ENCODE measurements at places on chromosomes 4 and X.

GRCh38 chr4:148229028-148229427, 213.2 kb downstream of the NR3C2 start:
- no peak for DNase-seq

DNA sequence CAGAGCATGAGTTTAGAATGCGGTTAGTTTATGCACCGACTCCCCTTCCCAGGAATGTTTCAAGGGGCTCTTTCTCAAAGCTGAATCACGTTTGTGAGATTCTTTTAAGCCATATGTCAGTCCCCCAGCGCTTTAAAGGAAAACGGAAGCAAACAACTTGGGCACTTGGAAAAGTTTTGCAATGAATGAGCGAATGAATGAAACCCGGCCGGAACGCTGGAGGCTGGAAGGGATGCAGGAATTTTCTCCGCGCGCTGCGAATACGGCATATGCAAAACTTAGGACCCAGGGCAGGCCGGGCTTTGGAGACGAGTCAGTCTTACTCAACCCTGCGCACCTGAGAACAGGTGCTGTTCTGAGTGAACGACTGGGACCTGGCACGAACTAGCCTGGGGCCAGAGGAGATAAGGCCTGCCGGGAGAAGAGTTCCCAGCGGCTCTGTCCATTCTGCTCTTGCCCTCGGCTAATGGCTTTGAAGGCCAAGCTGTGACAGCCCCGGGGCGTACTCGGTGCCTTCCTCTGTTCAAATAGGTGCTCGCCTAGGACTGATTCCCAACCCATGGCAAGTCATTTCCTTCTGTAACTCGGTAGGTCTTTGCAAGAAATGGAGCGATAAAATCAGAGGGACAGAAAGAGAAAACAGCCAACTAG, 743 bp upstream of the NRK start:
- no peak for DNase-seq

- no peak for DNase-seq
These were observed 30.5 kb downstream of the F11 start for GRCh38 chr4:186296481-186296880.

GRCh38 chr4:28117084-28117682, 1256.5 kb downstream of the STIM2 start:
- DNase-seq, result no peak

DNA sequence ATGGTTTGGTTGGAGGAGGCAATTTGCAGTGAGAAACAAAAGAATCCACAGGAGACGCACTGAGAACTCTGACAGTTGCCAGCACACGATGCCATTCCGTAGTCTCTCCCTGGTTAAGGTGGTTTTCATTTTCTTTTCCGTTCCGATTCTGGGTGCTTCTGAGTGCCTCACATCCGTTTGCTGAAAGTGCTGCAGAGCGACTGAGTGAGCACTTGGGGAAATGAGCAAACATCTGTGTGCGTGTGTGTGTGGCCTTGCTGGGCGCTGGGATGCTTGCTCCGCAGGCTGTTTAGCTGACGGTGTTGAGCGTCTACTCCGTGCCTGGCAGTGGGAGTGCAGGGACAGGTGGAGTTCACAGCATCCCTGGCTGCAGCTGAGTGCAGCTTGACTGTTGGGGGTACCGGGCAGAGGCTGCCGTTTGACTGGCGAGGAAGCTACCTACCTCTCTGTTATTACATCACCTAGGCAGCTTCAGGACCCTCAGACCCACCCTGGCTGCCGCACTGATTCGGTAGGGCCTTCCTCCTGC, 49.3 kb downstream of the SORCS2 start:
- no peak for DNase-seq

- DNase-seq, result no peak
These were observed 78.9 kb downstream of the SLC10A7 start for GRCh38 chr4:146442801-146443200.

DNA sequence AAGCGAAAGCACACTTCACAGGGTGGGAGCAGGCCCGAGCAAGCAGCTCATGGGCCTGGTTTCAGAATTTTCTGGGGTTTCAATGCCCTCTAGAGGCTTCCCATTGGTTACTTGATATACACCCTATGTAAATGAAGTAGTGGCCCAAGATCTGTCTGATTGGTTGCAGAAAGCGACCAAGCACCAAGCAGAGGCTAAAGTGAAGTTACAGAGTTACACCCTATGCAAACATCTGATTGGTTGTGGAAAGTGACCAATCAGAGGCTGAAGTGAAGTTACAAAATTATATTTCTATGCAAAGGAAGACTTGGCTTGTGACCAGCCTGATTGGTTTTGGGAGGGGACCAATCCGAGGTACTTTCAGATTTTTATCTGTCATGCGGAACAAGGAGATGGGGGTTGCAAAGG, 8.2 kb downstream of the FHIP1A start:
- no peak for DNase-seq

- DNase-seq, result no peak
These were observed 27.1 kb downstream of the TMEM271 start for GRCh38 chr4:548976-549375.

DNA sequence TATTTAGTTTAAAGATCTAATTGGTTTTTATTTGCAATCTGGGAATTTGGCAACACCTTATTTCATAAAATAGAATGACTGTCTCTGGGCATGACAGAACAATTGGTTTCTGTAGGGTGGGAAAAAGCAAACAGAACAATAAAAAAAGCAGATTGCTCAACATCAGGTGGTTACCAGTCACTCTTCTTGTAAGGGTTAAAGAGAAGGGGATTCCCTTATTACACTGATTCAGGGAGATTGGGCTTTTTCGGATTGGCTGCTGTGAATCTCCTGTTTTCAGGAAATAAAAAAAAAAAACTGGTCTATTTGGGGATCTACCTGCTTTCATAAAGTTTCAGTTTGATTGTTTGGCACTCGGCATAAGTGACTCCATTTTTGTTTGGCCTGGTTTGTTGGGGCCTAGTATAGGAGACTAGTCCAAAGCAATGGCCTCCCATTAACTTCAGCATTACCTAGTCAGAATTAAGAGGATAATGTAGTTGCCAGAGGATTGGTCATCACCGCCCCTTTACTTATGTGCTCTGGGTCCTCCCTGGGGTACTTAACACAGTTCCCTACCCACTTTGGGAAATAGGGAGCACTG, 380.5 kb downstream of the IDS start:
- no peak for DNase-seq

- no peak for DNase-seq
These were observed 53.8 kb downstream of the NFKB1 start for GRCh38 chr4:102554992-102555391.

GRCh38 chr4:20430259-20430941, 178.7 kb downstream of the SLIT2 start:
- no peak for DNase-seq

- no peak for DNase-seq
These were observed 103.6 kb downstream of the UCHL1 start for GRCh38 chr4:41360214-41360920.

DNA sequence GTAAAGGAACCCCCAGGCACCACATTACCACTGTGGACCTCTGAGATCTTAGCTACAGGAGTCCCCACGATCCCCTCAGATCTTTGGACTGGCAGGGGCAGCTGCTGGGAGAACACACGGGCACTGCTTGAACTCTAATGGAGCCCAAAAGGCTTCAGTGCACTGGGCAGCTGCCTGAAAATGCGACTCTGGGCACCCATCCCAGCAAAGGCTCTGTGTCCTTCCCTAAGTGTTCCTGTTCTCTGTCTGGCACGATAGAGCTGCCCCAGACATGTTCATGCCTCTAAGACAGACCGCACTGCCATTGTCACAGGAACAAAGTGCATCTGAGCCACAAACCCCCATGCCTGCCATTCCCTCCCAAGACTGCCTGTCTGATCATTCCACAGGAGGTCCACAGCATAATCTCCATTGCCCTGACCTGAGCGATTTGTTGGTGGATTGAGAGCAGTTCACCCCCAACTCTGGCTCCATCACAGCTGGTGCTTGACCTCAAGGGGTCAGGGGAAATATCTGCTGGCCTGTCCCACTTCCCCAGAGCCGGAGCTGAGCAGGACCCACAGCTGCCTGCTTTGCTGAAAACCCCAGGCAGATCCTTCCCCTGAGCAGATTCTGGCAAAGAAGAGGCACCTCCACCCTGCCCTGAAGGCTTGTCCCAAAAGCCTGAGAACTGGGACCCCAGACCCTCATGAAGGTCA, 436.0 kb upstream of the INTU start:
- no peak for DNase-seq

DNA sequence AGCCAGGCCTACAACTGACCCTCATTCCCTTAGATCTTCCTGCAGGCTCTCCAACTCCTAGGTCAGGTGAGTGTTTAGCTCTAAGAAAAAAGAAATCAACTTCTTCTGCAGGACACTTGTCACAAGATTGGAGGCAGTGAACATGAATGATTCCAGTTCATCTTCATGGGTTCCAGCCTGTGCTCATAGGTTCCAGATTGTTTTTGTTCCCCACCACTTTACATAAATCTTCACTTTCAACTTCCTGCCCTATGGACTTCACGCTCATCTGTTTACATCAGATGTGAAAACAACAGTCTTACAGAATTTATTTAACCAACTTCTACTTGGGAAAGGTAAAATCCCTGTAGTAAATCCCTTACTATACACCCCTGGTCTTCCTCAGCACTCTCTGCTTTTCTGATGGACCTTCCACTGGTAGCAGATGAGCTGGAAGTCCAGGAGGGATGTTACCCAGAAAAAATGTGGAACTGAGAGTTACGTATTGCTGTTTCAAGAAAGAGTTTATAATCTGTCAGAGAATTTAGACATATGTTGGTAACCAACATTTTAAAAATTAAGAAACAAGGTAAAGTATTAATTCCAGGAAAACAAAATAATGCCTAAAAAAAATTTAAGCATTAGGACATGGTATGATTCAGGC, 62.4 kb downstream of the ANAPC10 start:
- DNase-seq, result no peak

DNA sequence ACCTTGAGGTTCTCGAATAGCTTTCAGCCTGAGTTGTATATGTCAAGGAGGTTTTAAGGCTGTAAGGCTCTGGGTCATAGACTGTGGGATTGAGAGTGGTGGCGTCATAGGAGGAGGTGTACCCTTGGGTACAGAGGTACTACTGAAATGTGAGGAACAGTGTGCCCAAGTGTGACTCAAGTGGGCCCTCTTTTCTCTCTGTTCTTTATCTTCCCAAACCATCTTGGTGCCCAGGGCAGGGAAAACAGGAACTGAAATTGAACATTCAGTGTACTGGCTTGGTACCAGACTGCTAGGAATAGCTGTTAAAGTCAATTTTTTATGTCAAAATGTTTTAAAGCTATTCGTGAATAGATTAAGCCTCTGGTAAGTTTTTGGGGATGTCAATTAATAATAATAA, 136.2 kb upstream of the RPS6KA3 start:
- DNase-seq, result no peak

DNA sequence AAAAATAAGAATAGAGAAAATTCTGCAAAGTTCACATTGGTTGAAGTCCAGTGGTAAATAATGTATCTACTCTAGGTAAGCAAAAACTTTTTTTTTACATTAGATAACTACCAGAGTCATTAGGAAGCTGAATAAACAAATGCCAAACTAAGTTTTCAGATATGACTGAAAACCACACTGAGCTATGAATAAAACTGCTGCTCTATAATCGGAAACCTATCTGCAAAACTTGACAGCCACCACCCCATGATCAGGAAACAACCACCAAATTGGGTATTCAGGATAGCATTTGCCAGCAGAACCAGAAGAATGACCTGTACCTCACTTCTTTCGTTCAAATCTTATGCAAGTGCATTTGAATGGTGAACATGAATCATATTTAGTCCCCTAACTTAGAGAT, 173.0 kb upstream of the TET2 start:
- no peak for DNase-seq

DNA sequence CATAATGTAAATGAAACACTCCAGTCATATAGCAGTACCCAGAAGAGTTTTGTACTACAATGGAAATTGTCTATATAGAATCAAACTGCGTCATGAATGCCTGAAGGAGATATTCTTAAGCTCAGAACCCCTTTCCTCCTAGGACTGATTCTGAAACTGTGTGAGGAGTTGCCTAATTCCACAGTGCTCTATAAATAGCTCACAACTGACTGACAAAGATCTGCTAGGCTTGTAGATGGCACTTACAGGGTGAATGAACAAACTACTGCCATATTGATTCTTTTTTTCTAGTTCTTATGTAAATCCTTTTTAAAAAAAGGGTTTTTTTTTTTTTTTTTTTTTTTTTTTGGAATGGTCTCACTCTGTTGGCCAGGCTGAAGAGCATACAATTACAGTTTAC, 30.1 kb upstream of the UGT2B17 start:
- DNase-seq, result no peak

- no peak for DNase-seq
These were observed 211.1 kb downstream of the GUCY2F start for GRCh38 chrX:109270580-109271484.

DNA sequence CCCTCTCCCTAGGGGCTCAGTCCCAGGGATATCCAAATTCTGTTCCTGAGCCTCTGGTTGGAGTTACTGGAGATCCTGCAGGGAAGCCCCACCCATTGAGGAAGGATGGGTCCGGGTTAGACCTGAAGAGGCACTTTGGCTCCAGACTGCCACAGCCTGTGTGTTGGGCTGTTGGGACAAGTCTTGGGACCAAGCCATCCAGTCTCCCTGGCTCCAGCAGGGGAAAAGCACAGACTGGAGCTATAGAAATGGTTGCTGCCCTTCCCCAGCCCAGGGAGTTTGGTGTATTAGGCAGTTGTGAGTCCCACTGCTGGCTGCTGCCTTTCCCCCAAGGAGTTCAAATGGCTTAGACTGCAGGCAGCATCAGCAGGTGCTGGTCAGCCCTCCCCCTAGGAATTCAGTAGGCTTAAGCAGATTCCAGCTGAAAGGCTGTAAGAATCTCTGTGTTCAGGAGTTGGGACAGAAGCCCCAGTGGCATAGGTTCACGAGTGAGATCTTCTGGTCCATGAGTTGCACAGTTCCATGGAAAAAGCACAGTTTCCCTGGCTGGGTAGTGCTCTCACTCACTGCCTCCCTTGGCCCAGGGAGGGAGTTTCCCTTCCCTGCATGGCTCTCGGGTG, 344.0 kb upstream of the EPHA5 start:
- DNase-seq, result no peak

DNA sequence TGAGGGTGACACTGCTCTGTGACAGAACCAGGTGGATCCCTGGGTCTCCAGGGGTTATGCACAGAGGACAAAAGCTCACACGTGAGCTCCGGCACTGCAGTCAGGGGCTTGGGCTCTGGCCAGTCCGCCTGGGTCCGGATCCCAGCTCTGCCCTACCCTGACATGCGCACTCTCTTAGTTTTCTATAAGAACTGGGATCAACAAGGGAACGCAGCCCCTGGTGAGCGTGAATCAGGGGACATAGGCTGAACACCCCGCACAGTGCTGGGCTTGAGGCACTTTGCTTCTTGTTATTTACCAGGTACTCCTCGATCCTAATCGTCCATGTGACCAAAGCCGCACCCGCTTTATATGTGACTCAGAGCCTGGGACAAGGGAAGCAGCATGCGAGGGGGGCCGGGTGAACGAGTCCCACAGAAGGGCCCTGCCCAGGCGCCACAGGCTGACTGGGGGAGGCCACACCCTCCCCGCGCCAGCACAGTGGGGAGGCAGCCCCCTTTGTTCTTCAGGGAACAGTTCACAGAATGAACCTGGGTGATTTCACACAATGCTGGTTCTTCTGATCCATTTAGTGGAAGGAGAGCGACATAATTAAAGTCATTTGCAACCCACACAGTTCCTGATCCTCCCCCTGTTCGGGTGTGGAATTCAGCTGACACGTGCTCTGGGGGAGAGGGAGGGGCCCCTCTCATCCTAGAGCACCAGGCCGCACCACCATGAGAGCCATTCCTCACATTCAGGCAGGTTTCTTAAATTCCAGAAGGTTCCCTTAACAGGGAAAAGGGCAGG, 55.5 kb downstream of the WFS1 start:
- DNase-seq, result no peak

- DNase-seq, result no peak
These were observed 33.2 kb upstream of the TSPAN5 start for GRCh38 chr4:98691588-98691987.

Data from stimulated activated CD4-positive, alpha-beta T cell treated with anti-CD3 and anti-CD28 coated beads, Interleukin-1b, Interleukin-23, amount 100 ng/mL, for 4 hours (primary cell).